ENCODE measurements at places on chromosomes 3 and 15.
A peak's percentile ranks its signal among the peaks of the same experiment; 100 is the strongest.

GRCh38 chr15:50182219-50183013 is 420 bp downstream of the SLC27A2 start:
- peak; percentile 36 for DNase-seq

GRCh38 chr3:13501958-13502790 is 22.1 kb downstream of the HDAC11 start:
- no peak for DNase-seq

DNA sequence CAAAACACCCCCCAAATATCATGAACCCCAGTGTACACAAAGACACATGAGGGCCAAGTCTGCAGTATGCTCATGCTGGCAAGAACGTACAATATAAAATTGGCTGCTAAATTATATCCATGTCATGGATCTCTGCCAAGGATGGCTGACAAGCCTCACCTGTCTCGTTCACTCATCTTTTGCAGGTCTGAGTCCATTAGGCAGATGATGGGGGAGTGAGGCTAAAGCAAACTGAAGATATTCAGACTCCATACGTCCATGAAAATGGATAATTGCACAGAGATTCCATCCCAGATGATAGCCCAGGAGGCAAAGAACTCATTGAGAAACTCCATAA is 122.3 kb upstream of the PTPRG start:
- no peak for DNase-seq

GRCh38 chr3:27073912-27074311 is 295.3 kb downstream of the NEK10 start:
- no peak for DNase-seq

- no peak for DNase-seq
Measured at GRCh38 chr3:11331101-11331500, 58.9 kb downstream of the ATG7 start.

- DNase-seq, result no peak
Measured at GRCh38 chr3:3109407-3110298, 521 bp downstream of the IL5RA start.

GRCh38 chr15:69414701-69415167 is 585 bp downstream of the KIF23 start:
- DNase-seq, result no peak

GRCh38 chr3:23455775-23456174 is 252.6 kb downstream of the UBE2E2 start:
- DNase-seq, result no peak

DNA sequence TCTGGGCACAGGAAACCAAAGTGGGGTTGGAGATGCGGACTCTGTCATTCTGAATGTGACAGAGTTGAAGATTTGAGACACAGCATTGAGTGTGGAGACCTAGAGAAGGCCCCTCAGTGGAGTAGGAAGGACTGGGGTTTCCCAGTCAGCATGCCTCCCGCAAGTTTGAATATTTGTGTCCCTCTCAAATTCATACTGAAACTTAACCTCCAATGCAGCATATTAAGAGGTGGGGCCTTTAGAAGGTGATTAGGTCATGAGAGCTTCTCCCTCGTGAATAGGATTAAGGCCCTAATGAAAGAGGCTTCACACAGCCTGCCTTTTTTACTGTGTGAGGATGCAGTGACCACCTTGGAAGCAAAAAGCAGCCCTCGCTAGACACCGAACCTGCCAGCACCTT is 8.0 kb downstream of the HDDC3 start:
- no peak for DNase-seq

- DNase-seq, result no peak
Measured at GRCh38 chr3:113136071-113136470, 75.3 kb upstream of the BOC start.

DNA sequence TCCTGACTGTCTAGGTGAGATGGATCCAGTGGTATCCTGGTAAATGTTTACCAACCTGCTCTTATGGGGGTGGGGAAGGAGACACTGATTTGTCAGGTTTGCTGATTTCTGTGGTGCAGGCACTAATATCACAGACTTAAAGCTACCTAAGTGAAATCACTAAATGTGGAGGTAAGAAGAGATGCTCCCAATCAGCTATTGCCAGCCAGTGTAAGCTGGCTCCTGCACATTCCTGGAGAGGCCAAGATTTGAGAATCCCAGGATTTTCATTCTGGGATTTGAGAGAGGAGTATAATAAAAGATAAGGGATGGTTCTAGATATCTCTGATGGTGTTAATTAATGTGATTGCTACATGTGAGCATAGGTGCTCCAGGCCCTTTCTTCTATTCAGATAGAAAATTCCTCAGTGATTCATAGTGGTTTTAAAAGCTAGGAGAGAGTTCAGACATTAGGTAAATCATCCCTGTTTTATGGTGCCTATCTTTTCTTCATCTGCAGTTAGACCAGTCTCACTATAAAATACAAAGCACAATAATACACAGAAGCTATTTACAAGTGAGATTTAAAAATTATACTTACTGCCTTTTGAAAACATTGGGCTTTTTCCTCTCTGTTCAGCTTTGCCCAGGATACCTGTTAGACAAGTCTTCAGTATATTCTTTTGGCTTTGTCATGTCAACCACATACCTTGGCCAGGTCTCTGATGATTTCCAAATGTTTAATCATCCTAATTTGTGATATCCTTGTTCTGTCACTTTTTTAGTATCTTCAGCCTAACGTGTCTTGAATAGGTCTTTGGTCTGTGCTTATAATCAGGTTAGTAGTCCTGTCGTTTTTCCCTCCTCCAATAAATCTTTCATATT is 90.9 kb downstream of the MBNL1 start:
- DNase-seq, result no peak

- no peak for DNase-seq
Measured at GRCh38 chr15:62453981-62454380, 288.9 kb upstream of the C2CD4B start.

DNA sequence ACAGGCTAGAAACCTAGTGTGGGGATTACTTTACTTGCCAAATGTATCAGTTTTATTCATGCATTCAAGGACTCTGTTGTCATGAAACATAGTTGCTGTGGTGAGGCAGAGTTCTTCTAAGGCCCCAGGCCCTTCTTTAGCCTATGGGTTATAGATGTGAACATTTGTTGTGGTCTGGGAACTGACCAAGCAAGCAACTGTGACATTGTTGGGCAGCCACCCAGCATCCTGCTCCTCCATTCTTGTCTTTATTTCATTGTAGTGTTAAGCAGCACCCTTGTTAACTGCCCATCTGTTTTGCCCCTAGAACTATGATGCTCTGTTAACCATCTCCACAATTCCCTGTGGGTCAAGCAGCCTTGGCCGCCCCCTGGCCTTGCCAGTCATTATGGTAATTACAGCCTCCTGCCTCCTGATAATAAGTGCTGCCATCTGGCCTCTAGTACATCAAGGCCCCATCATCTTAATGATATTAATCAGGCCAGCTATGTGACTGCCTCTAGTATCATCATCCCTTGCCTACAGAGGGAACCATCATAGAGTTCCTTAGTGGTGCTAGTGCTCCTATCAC is 12.2 kb upstream of the IFT57 start:
- DNase-seq, result no peak

DNA sequence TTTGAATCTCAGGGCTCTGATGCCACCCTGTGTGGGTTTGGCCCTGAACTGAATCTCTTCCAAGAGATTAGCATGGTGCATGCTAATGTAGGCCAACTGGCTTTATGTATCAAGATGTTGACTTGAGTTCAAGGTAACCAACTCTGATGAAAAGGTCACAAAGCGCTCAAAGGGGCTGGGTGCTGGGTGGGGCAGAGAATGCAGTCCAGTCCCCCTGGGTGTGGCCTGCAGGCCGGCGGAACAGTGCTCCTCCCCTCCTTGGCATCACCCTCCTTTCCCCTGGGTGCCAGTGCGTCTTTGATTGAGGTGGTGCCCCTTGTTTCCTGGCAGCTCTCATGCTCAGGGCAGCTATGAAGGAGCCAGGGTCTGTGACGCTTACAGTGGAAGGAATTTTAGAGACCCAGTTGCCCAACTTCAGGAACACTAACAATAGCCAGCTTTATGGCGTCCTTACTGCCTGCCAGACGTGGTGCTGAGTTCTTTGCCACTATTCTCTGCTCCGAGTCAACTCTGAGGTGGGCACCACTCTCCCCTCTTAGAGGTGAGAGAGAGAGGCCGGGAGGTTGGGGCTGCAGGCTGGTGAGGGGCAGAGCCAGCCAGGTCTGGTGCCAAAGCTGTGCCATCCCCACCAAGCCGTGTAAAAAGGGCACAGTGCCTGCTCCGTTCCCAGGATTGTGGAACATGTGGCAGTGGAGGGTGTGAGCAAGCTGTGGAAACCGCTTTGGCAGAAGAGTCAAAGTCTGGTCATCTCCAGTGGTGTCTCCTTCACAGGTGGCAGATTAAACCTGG is 9.8 kb downstream of the SYNM start:
- DNase-seq, result no peak

- DNase-seq, result no peak
Measured at GRCh38 chr15:96200357-96200967, 130.0 kb upstream of the NR2F2 start.

Data from stimulated activated CD8-positive, alpha-beta memory T cell treated with anti-CD3 and anti-CD28 coated beads, Interleukin-15, amount 100 ng/mL, for 48 hours (primary cell).